ENCODE measurements at places on chromosomes 7 and 10.

GRCh38 chr10:92923416-92923815 is 75.1 kb downstream of the EXOC6 start:
- DNase-seq, result no peak

DNA sequence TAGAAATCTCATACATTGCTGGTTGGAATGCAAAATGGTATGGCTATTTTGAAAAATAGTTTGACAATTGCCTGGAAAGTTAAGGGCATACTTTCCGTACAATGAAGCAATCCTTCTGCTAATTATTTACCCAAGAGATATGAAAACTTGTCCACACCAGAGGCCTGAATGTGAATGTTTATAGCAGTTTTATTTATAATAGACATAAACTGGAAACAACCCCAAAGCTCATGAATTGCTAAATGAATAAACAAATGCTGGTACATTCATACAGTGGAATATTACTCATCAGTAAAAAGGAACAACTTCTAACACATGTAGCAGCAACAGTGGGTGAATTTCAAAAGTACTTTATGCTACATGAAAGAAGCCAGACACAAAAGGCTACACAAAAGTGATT is 42.7 kb downstream of the MMRN2 start:
- DNase-seq, result no peak

DNA sequence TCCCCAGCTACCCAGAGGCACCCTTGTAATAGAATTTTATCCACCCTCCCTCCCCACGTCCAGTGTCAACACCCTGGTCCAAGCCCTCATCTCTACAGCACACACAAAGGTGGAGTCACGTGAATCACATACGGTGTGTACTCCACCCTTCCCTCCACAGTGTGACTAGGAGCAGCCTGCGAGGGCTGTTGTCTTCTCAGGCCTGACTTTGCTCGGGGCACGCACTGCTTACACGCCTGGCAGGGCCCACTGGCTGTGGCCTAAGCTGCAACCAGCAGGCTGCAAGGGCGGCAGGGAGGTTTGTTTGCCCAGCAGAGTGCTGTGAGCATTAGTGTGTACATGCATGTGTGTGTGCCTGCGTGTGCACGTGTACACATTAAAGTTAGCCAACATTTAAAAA is 93.7 kb downstream of the COBL start:
- DNase-seq, result no peak

DNA sequence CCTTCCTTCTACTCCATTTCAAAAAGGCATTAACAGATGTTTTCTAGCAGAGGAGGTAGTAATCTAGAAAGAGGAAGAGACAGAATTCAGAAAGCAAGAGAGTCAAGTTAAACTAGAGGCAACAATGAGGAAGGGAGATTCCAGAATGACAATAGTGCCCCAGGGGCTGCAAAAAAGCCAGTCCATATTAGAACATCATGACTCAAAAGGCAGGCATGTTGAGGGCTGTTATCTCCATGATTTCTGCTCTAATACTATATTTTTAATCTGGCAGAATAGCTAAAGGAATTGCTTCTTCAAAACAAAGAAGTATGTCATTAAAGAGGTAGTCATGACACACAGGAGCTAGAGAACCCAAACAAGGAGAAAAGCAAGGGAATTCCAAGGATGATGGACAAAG is 599.6 kb downstream of the INHBA start:
- no peak for DNase-seq

GRCh38 chr7:25075459-25075858 is 49.6 kb downstream of the CYCS start:
- DNase-seq, result no peak

- no peak for DNase-seq
Observed at GRCh38 chr10:27223964-27224363, 16.6 kb downstream of the ACBD5 start.

DNA sequence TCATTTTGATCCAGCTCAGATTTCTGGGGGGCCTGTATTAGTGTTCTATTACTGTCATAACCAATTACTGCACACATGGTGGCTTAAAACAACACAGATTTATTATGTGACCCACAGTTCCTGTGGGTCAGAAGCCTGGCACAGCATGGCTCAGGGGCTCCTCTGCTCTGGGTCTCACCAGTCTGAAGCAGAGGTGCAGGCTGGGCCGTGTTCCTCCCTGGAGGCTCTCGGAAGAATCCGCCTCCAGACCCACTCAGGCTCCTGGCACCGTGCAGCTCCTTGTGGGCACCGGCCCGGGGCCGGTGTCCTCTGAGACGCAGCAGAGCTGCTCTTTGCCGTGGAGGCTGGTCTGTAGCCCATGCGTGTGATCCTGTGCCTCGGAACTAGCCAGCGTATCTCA is 61.5 kb downstream of the RAMP3 start:
- peak; percentile 38 for DNase-seq

DNA sequence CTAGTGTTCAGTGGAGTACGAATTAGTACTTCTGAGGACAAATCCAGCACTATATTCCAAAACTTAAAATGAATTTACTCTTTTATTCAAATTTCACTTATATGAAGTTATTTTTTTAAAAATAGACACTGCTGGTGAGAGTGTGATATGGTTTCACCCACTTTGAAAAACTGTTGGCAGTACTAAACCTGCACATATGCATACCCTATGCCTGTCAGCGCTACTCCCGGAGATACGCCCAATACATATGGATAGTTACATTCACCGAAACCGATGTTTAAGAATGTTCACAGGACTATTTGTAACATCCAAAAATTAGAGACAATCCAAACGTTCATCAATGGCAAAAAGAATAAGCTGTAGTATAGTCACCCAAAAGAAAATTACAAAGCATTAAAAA is 69.6 kb downstream of the UBE2H start:
- no peak for DNase-seq

DNA sequence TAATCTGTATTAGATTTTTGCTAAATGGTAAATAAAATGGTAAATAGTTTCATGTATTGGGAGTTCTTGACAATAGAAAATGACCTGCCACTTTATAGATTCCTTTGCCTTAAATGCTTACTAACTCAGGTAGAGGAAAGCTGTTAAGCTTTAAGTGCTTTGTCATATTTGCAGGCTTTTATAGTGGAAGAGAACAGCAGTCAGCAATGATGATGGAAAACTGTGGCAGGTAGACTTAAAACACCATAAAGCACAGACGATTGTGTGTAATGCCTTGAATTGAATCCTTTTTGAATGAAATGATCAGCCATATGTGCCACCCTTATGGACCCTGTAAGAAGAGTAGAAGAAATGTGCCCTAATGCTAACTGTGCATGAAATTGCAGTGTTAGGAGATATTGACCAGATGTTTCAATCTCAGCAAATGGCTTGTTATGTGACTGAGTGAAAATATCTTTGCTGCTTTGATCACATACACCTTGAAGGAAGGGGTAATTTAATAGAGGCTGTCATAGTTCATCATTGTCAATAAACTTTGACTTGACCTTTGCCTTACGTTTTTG is 230.4 kb downstream of the ADK start:
- DNase-seq, result no peak

DNA sequence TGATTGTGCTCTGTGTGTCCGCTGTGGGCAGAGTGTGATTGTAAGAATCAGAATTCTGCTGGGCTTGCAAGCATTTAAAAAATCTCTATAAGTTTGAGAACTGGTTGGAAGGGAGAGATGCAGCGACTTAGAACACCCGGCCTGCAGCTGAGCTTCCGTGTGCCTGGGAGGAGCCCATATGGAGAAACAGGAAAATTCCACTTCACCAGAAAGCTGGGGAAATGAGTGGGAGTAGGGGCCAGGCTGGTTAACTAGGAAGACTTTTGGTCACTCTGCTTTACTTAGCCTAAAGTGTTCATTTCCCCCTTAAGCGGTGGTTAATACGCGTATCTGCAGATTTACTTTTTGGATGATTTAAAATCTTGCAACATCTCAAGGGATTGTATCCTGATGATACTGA is 72.2 kb downstream of the TCF7L2 start:
- DNase-seq, result no peak

DNA sequence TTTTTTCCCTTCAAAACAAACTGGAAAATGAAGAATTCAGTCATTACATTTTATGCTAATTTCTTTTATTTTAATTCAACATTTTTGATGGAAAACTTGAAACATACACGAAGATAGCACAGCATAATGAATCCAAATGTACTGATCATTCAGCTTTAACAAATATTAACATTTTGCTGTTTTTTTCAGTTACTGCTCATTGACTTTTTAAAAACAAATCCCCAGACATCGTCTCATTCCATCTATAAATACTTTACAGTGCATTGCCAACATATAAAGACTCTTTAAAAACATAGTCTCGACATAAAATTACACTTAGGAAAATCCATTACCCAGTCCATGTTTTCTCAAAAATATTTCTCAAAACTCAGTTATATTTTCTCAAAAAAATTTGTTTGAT is 452.3 kb downstream of the GALNT17 start:
- no peak for DNase-seq

- DNase-seq, result no peak
Observed at GRCh38 chr10:15122477-15123030, 25.4 kb downstream of the RPP38 start.

DNA sequence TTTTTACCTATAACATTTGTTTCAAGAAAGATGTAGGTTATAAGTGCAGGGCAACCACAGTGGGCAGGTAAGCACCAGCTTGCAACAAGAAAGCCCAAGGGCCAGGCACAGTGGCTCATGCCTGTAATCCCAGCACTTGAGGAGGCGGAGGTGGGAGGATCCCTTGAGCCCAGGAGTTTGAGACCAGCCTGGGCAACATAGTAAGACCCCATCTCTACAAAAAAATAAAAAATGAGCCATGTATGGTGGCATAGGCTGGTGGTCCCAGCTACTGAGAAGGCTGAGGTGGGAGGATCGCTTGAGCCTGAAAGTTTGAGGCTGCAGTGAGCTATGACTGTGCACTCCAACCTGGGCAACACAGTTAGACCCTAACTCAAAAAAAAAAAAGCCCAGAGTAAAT is 12.8 kb downstream of the BCL7B start:
- no peak for DNase-seq

DNA sequence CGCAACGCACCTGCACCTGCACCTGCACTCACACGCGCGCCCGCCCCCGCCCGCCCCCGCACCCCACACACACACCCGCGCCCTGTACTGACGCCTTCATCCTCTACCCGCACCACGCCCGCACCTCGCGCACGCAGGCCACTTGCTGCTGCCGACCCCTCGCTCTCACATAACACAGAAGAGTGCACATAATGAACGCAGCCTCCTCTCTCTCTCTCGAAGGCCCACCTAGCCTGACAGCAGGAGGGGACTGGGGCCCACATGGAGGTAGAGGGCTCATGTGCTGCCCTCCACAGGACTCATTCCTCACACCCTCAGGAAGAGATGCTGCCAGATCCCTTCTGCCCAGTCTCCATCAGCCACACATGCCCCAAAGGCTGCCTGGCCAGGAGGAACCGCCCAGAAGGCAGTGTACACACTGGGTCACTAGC is 432 bp upstream of the CAMK2B start:
- DNase-seq, result no peak

DNA sequence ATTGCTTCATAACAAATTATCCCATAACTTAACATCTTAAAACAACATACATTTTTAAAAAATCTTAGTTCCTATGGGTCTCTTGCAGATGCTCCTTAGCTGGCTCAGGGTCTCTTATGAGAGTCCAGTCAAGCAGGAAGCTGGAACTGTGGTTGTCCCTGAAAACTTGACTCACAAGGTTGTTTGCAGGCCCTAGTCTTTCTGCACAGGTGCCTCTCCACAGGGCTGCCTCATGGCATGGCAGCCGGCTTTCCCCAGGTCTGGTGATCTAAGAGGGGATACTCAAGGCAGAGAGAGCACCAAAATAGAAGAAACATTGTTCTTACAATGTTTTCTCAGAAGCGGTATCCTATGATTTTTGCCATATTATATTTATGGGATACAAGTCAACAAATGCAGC is 127.1 kb downstream of the CDK14 start:
- DNase-seq, result no peak

DNA sequence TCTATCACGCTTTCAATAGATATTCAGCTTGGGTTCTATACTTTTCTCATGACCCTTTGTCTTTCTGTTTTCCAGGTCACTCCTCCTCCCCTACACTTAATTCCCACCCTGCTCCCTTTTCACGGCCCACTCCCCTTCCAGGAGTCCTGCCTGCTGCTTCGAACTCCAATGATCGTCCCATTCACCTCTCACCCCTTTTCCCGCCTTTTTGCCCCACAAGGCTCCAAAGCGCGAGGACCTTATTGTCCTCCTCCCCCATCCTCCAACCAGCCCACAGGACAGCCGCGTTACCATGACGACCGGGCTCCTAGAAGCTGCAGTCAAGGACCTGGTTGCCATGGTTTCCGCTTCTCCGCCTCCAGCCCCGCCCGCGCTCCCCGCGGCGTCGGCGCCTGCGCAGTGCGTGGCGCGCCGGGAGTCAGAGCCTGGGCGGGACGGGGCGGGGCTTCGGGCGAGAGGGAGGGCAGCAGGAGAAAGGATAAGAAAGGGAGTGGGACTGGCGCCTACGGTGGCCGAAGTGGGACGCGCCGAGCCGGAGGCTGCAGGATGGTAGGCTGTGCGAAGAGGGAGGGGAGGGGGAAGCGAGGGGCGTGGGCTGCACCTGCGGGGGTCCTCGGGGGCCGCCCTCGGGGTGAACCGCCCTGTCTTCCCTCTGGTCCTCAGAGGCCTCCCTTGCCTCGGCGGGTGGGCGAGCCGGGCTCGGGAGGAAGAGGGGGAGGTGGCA is at the start of gene AP1S1:
AP1S1 (plus strand) TSS at position 508 of the 724 bp plus-strand sequence; CDS start at position 547, 39 bp downstream.
- DNase-seq, result peak; percentile 99

GRCh38 chr7:1703871-1704810 is 34.1 kb downstream of the ELFN1 start:
- no peak for DNase-seq

DNA sequence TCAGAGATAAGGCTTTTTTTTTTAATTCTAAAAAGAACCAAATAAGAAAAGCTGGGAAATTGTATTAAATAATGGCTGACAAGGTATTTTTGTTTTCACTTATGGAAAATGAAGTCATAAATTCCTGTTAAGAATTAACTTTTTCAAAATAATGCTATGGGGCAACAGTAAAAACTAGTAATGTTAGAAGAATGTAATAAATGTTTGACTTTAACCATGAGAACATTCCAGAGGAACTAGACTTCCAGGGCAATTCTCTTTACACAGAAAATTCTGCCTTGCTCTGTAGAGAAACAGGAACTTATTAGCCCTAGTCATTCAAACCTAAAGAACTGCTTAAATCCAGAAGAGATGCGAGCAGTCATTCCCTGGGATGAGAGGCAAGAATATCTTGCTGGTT is 571.1 kb downstream of the IPMK start:
- DNase-seq, result no peak

GRCh38 chr7:11615174-11615573 is 216.8 kb downstream of the THSD7A start:
- DNase-seq, result no peak

DNA sequence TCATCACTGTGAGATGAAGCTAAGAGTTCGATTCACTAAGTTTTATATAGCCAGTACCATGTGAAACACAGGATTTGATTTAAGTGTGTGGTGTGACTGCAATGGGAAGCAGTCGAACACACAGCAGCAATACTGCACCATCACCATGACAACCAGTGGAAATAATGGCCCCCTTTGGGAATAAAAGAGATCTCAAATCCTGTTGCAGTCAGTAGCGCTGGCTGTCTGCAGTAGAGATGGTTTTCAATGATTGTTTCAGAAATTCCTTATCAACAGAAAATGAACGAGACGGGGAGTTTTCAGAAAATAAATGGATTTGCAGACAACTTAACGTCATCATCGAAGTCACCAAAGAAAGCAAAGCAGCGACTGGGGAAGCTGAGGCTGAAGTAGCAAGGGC is 91.0 kb downstream of the PTPRE start:
- DNase-seq, result no peak

- DNase-seq, result no peak
Observed at GRCh38 chr7:23205909-23206767, 24.3 kb downstream of the NUP42 start.
